Amniotic stem cell (primary cell): ENCODE measurements at places on chromosomes 1 and 21.
A peak's percentile ranks its signal among the peaks of the same experiment; 100 is the strongest.

DNA sequence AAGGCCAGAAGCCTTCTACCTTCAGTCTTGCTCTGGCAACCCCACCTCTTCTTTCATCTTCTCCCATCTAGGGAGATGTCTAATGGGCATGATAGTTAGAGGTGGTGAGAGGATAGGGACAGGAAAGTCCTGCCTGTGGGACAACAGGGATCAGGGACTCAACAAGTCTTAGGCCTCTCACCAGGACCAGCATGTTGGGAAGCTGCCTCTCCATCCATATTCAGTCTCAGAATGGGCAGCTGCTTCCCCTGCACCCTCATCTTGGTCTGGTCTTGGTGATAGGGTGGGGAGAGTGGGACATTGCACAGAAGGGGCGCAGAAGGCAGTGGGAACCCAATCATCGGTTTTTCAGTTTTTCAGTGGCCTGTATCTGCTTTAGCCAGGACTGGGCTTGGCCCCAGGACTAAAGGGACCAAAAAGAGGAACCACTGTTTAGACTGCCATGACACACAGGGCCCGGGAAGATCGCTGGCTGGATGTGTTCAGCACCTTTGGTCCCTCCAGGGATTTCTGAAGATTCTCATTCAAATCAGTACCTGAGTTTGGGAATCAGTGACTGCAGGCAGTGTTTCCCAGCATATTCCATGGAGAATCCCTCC lies 12.7 kb downstream of the RHEX start:
- no peak for DNase-seq

- no peak for DNase-seq
Observed at GRCh38 chr1:114078116-114078515, 75.6 kb downstream of the SYT6 start.

DNA sequence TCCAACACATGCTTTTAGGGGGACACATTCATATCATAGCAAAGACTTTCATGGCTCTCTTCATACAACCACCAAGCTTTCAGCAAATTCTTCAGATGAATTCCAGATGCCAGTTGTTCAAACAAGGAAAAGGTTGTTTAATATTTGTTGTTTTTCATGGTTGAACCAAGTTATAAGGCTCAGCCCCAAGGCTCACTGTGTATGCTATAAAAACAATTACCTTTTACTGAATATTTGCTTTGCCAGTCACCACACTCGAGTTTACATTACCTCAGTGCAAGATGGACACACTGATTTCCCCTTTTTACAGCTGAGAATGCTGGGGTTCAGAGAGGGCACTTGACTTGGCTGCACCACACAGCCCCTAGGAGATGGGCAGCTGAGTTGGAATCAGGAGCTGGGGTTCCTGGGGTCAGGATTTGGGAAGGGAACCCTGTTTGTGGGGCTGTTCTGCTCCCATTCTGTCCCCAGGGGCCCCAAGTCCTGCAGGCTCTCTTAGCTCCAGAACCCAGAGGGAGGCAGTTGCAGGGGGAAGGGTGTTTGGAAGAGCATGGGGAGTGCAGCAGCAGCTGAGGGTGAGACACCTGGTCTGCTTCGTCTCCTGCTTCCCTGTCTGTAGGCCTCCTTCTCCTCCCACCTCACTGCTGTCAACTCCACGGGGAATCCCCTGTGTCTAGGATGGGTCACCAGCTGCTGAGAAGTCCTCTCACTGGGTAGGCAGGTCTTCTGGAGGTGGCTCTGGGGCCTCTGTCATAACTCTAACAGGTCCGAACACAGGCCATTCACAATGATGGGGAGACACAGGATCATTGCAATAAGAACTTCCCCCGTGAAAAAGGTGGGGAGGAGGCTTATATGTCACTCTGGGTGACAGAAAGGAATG lies 12.8 kb upstream of the TMPRSS2 start:
- no peak for DNase-seq

GRCh38 chr1:232142403-232143314 lies 487.3 kb downstream of the SIPA1L2 start:
- peak; percentile 79 for DNase-seq

GRCh38 chr1:241229216-241229615 lies 127.8 kb downstream of the RGS7 start:
- no peak for DNase-seq

GRCh38 chr1:68384872-68385411 lies 64.8 kb downstream of the RPE65 start:
- no peak for DNase-seq

- DNase-seq = no peak
Observed at GRCh38 chr1:65958561-65959350, 166.1 kb downstream of the PDE4B start.

- DNase-seq = no peak
Observed at GRCh38 chr1:43954036-43954435, 7.3 kb downstream of the IPO13 start.

DNA sequence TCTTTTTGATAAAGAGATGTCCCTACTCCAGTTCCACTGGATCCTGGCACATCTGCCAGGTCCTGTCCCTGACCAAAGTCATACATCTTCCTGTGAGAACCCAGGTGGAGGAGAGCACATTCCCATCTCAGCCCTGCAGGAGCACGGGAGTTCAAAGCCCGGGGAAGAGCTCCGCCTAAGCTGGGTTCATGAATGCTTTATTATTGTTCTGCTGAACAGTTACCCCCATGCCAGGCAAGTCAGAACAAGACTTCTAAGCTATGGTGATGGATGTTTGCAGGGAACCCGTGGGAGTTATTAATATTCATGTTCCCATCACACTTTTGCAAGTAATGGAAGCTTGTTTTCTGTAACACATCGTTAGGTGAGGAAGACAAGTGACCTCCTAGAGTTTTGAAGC lies 62.9 kb downstream of the SEC16B start:
- no peak for DNase-seq

- DNase-seq = peak; percentile 8
Observed at GRCh38 chr1:1200876-1201810, 5.2 kb downstream of the TNFRSF18 start.

DNA sequence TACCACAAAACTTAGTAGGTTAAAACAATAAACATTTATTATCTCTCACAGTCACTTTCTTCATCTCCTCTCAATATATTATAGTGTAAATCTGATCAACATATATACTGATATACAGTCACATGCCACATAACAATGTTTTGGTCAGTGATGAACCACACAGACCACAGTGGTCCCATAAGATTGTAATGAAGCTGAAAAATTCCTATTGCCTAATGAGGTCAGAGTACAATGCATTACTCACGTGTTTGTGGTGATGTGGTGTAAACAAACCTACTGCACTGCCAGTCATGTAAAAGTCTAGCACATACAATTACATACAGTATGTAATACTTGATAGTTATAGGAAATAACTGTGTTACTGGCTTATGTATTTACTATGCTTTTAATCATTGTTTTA lies 30.1 kb downstream of the OLFML3 start:
- no peak for DNase-seq

GRCh38 chr1:24743404-24744211 lies 1.6 kb upstream of the CLIC4 start:
- no peak for DNase-seq

DNA sequence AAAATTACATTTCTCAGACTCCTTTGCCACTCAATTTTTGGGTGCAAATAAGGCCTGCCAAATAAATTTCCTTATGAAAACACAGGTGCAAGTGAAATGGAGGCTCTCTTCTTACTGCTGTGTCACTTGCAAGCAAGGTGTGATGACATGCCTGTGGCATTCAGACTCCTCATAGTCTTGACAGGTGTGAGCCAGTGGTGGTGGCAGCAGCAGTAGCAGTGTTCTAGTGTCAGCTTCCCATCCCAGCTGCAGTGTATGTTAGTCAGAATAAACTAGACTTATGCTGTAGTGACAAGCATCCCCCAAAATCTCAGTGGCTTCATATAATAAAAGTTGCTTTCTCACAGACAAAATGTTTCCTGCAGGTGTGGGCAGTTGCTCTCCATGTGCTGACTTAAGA lies 3.8 kb upstream of the EEIG2 start:
- DNase-seq = no peak

GRCh38 chr1:59368008-59368670 lies 71.2 kb downstream of the FGGY start:
- no peak for DNase-seq

DNA sequence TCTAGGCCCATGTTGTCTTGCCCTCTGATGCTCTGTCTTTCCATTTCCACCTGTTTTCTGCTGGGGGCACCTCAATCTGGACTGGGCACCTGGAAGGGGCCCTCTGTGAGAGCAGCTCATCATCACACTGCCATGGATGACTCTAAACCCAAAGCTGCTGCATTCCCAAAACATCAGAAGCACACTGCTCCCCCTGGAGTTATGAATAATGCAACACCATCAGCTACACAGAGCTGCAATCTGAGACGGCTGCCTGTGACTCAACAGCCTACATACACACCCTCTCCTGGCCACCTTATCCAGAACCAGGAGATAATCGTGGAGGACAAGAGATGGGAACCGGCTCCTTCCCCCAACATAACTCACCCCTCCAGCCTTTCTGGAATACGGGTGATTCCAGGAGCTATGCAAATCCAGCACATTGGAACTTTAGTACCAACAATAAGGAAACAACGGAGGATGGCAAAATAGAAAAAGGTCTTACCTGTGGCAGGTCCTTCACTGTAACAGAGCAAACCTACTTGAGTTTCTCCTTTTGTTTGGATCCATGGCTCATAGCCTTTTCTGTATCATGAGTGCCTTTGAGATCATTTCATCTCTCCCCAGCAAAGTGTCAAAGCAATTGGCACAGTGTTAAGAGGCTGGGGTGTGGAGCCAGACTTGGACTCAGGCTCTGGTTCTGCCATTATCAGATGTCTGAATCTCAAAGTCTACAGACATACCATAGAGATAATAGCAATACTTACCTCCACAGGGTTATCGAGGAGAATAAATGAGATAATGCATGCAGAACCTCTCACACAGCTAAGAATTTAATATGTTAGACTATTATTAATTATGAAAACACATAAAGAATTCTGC lies 29.3 kb downstream of the AK2 start:
- DNase-seq = peak; percentile 93

GRCh38 chr1:75276385-75276784 lies 142.2 kb downstream of the LHX8 start:
- no peak for DNase-seq

GRCh38 chr1:219542828-219543518 lies 69.9 kb downstream of the ZC3H11B start:
- DNase-seq = no peak

- DNase-seq = no peak
Observed at GRCh38 chr1:108079440-108080025, 114.6 kb upstream of the VAV3 start.

- no peak for DNase-seq
Observed at GRCh38 chr1:27643600-27644368, 8.8 kb upstream of the FGR start.

DNA sequence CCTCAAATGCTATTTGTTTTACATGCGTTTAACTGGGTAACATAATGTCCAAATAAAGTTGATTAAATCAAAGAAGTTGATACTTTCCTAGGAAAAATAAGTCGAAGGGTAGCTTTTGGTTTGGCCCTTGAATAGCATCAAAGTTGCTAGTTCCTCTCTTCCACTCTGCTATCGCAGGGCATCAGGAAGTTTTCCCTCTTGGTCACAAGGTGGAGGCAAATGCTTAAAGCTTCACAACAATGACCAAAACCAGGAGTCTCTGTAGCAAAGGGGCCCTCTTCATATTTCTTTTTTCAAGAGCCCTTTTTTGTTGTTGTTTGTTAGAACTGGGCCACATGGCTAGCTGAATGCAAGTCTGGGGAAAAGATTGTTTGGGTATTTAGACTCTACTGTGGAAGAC lies 668.4 kb downstream of the KCNT2 start:
- DNase-seq = no peak

- no peak for DNase-seq
Observed at GRCh38 chr1:117535821-117536220, 70.0 kb upstream of the TENT5C start.

- DNase-seq = no peak
Observed at GRCh38 chr1:58896246-58897183, 112.7 kb upstream of the JUN start.

GRCh38 chr1:184545601-184546000 lies 158.8 kb downstream of the C1orf21 start:
- no peak for DNase-seq

GRCh38 chr1:208318150-208318734 lies 74.1 kb upstream of the PLXNA2 start:
- no peak for DNase-seq
